ENCODE measurements at places on chromosomes 5 and 9. TPM values are rescaled to one million over a fixed set of nuclear protein-coding genes. Genes with fewer than 3 reads are reported as not detected.
A peak's percentile ranks its signal among the peaks of the same experiment; 100 is the strongest.

Gene IFNA13
- not detected for total RNA-seq

- no peak overlapping the region for H3K27ac ChIP-seq
- H3K4me3 ChIP-seq, result no peak overlapping the region
- H3K27me3 ChIP-seq, result no peaks in the 10 kb centered on the region
- H3K4me1 ChIP-seq, result no peaks in the 10 kb centered on the region
- no peaks in the 10 kb centered on the region for H3K36me3 ChIP-seq
Measured at GRCh38 chr5:125476901-125477585, 730.6 kb upstream of the ZNF608 start.

- H3K4me3 ChIP-seq, result no peak overlapping the region
- H3K27ac ChIP-seq, result no peak overlapping the region
- H3K36me3 ChIP-seq, result no peaks in the 10 kb centered on the region
- no peak for DNase-seq
- no peaks in the 10 kb centered on the region for H3K27me3 ChIP-seq
Measured at GRCh38 chr5:112238473-112238872, 180.6 kb downstream of the EPB41L4A start.

DNA sequence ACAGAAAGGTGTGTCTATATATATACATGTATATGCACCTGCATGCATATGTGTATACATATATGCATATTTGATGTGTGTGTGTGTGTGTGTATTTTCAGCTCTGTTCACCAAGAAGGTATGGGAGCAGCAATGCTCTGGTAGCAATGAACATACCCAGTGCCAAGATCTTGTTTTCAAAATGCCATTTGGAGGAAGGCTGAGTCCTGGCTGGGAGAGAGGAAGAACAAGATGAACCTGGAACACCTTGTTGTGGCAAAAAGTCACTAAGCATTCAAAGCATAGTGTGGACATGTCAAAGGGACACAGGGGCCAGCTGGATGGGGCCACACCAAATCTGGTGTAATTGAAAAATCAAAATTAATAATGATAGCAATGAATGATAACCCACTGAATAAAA is 31.8 kb upstream of the NEK6 start:
- peaks cover 34% of the 10 kb centered on the region for H3K4me1 ChIP-seq
- no peak overlapping the region for H3K4me3 ChIP-seq
- DNase-seq, result no peak
- H3K27ac ChIP-seq, result no peak overlapping the region
- H3K36me3 ChIP-seq, result no peaks in the 10 kb centered on the region

DNA sequence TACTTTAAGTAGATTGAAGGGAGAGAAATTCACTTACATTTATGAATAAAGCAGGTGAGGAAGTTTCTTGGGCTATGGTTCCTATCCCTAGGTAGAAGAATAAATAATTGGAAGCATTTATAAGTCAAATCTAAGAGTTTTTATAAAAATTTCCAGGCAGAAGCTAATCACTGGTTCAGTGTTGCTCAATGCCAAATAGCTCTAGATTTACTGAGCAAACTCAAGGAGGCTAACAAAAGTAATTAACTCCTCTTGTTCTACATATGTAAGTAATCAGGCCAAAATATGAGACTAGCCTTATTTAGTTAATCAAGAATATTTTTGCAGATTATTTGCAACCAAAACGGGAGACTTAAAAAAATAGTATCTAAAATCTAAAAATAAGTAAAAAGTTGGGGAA is 472.3 kb downstream of the PLK2 start:
- H3K27me3 ChIP-seq, result no peaks in the 10 kb centered on the region
- DNase-seq, result no peak
- H3K27ac ChIP-seq, result no peak overlapping the region
- H3K4me3 ChIP-seq, result no peak overlapping the region
- H3K36me3 ChIP-seq, result no peaks in the 10 kb centered on the region

DNA sequence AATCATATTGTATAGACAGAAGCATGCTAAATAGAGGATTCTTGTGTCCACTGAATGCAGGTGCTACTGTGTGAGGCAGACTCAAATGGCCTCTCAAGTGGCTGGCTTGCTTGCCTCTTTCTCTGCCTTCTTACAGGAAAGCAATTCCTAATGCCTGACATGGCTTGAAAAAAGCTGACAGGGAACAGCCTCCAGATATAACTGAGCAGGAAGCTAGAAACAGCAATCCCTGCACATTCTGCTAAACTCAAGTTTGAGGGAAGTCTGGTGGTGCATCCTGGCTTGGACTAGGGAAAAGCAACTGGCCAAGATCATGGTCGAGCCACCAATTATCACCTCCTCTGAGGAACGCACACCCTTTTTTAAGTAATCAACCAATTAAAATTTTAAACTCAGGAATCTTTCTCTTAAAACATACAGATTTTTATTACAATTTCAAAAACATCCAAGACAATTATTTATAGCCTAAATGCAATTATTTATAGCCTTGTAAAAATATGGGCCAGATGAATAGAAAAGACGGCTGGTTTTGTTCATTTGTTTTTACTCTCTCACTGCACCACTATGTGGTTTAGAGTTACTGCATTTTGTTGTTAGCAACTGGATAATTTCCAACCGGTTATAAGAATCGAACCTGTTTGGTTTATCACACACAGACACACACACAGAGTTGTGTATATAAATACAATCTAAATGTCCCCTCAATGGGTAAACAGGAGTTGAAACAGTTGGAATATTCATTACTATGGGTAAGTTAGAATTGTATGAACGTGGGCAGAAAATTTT is 290.9 kb upstream of the ANKRD55 start:
- H3K4me3 ChIP-seq, result no peak overlapping the region
- H3K36me3 ChIP-seq, result no peaks in the 10 kb centered on the region
- H3K27me3 ChIP-seq, result no peaks in the 10 kb centered on the region

Gene FSTL4
- 0.55 TPM for total RNA-seq

Gene IL3
- total RNA-seq, result not detected

Gene C1QTNF3
- 11.4 TPM for total RNA-seq

- DNase-seq, result peak; percentile 31
- H3K4me3 ChIP-seq, result peak overlapping the region; percentile 83
- peak overlapping the region; percentile 97 for H3K27ac ChIP-seq
- no peaks in the 10 kb centered on the region for H3K27me3 ChIP-seq
- no peaks in the 10 kb centered on the region for H3K36me3 ChIP-seq
Measured at GRCh38 chr5:134647750-134648424, 698 bp upstream of the SEC24A start.

DNA sequence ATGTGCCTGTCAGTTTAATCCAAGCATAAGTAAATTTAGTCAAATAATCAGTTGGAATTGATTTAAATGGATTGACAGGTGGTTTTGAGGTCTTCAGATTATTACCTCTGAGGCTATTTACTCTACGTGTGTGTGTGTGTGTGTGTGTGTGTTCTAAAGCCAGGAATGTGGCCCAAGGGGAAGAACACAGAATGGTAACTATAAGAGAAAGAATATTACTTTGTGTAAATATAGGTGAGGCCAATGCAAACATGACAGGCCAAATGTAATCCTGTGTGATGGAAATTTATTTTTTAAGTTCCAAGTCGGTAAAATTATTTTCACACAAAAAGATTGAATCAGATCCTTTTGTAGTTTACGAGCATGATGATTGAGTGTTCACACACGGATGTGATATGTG is 390.0 kb downstream of the PLK2 start:
- no peaks in the 10 kb centered on the region for H3K36me3 ChIP-seq
- no peak overlapping the region for H3K27ac ChIP-seq
- no peaks in the 10 kb centered on the region for H3K4me1 ChIP-seq
- no peak for DNase-seq

- H3K27ac ChIP-seq, result no peak overlapping the region
- H3K4me3 ChIP-seq, result no peak overlapping the region
- H3K4me1 ChIP-seq, result no peaks in the 10 kb centered on the region
- H3K36me3 ChIP-seq, result no peaks in the 10 kb centered on the region
- no peak for DNase-seq
Measured at GRCh38 chr5:72587661-72588308, 80.6 kb upstream of the ZNF366 start.

DNA sequence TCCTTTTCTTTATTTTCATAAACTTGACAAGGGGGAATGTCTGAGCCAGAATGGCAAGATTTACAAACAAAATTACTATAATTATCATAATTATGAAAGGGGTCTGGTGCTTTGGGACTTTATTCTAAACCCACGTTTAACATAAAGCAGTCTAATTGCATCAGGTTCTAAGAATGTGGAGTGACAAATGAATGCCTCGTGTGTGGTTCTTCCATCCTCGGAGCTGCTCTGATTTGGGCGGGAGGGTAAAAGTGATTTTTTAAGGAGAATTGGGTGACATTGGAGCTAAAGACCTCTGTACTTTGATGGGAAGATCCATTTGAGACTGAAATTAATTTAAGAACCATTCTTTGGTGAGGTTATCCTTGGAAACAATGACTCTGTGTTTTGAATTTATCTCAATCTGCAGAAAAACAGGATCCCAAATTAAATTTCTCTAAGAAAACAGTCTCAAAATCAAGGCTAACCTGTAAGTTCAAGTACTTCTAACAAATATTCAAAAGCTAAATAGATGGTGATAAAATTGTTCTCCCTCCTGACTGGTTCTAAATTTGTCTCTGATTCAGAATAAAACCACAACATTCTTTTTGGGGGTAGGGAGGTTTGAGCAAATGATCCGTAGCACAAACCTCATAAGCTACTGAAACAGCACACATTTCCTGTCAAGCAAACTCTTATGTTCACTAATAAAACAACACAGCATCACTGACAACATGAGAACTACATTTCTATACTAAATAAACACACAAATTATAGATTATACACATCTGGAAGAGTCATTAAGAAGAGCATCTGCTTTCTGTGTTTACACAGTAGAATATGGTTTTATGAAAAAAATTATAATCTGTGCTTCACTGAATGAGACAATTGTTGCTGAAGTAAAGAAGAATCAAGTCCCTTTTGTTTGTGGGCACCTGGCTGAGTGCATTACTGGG is 85.5 kb downstream of the DCP2 start:
- H3K27me3 ChIP-seq, result no peaks in the 10 kb centered on the region
- H3K4me1 ChIP-seq, result no peaks in the 10 kb centered on the region
- no peak overlapping the region for H3K4me3 ChIP-seq
- no peak for DNase-seq

Gene CDHR2
- 0.75 TPM for total RNA-seq

DNA sequence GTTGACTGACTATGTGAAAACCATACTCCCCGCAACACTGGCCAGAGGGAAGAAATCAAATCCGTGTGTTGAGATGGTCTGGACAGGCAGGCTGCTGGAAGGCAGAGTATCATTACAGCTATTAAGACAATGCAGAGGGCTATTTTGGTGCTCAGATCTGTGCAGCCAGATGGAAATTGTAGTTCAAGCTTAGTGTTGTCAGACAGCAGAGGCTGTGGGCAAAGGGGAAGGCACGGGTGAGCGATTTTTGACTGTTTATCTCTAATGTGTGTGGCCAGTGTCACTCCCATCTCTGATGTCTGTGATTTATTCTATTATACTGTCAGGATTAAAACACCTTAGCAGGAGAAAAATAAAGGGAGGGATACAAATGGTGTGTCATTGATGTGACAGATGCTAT is 984.4 kb upstream of the WWC1 start:
- no peaks in the 10 kb centered on the region for H3K4me1 ChIP-seq
- H3K27me3 ChIP-seq, result no peaks in the 10 kb centered on the region
- H3K27ac ChIP-seq, result no peak overlapping the region
- no peak for DNase-seq

DNA sequence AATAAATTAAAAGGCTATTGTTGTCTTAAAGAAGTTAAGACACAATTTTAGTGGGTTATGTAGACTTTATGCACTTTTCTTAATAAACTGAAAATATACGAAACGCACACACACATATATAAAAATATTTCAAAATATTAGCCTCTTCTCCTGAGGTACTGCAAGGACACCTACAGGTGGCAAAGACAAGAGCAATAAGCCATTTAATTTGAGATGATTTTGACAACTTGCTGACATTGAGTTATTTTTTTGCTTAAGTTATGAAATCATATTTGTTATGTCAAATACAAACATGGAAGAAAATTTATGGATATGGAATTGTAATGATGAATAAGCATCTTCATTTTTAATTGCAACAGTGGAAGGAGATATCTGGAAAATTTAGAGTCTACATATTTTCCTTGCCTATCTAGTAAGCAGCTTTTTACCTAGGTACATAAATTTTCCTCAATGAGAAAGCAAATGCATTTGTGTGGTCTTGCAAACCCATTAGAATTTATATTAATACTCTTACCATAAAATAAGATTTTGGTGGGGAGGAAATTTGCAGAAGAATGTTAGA is 301.6 kb downstream of the ISL1 start:
- no peaks in the 10 kb centered on the region for H3K4me1 ChIP-seq
- H3K4me3 ChIP-seq, result no peak overlapping the region
- no peak overlapping the region for H3K27ac ChIP-seq
- DNase-seq, result no peak
- no peaks in the 10 kb centered on the region for H3K36me3 ChIP-seq

DNA sequence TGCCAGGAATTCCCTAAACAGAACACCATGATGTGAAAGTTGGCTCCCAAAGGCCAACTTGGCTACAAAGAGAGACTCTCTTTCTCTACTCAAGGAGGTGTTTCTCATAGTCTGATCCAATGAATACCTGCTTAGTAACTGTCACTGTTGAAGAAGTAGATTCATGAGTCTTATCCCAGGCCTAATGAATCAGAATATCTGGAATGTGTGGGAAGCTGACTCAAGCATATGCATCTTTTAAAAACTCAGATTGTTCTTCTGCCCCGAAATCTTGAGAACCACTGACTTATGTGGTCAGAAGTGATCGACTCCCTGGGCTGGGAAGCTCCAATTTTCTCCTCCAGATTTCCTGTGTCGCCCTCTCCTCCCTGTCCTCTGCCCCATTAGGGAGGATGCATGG is 345.6 kb downstream of the PLK2 start:
- H3K27ac ChIP-seq, result no peak overlapping the region
- no peak overlapping the region for H3K4me3 ChIP-seq
- no peaks in the 10 kb centered on the region for H3K36me3 ChIP-seq
- H3K4me1 ChIP-seq, result no peaks in the 10 kb centered on the region
- DNase-seq, result no peak
- H3K27me3 ChIP-seq, result no peaks in the 10 kb centered on the region

Gene MYORG
- 0.92 TPM for total RNA-seq

Gene PCDHGB4
- total RNA-seq, result 0.31 TPM

DNA sequence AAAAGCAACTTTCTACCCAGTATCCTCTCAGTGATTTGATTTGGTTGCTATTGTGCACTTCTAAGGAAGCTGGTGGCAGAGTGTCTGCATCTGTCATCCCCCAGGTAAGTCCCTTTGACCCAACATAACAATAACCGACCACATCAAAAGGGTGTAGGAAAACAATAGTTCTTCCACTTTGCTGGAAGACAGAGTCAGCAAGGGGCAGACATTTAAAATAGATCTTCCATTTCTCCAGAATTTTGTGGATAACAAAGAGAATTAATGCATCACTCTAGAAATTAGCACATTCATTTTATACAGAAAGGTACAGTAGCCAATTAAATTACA is 177.5 kb downstream of the EBF1 start:
- H3K4me1 ChIP-seq, result no peaks in the 10 kb centered on the region
- DNase-seq, result no peak
- H3K27ac ChIP-seq, result no peak overlapping the region
- no peaks in the 10 kb centered on the region for H3K36me3 ChIP-seq
- H3K27me3 ChIP-seq, result no peaks in the 10 kb centered on the region

- no peaks in the 10 kb centered on the region for H3K4me1 ChIP-seq
- no peaks in the 10 kb centered on the region for H3K36me3 ChIP-seq
Measured at GRCh38 chr9:37970301-37971107, 66.6 kb upstream of the SLC25A51 start.

Gene MCTP1
- 15.1 TPM for total RNA-seq
